ENCODE measurements at places on chromosomes 13 and 19.

GRCh38 chr13:33694546-33694945, 123.4 kb upstream of the RFC3 start:
- DNase-seq = no peak

- DNase-seq = peak; percentile 32
Measured at GRCh38 chr19:44903602-44904425, 1.8 kb upstream of the APOE start.

DNA sequence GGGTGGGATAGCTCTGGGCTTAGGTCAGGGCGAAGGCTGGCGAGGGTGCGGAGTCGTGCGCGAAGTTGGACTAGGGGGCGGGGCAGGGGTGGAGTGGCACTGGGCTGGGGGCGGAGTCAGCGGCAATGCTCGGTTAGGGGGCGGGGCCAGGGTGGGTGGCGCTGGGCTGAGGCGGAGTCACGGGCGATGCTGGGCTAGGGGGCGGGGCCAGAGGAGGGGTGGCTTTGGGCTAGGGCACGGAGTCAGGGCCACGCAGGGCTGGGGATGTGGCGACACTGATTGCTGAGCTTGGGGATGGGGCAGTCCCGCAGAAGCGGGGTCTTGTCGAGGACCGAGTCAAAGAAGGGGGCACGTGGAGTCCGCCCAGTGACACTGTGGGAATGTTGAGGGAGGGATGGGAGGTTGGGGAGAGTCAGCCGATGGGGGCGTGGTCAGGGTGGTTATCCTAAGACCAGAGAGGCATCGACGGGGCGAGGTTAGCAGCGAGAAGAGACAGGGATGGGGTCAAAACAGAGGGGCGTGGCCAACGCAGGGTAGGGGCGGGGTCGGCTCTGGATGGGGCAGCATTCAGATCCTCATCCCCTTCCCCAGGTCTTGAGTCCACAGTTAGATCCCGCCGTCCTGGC, 8.7 kb downstream of the HOMER3 start:
- DNase-seq = peak; percentile 29

DNA sequence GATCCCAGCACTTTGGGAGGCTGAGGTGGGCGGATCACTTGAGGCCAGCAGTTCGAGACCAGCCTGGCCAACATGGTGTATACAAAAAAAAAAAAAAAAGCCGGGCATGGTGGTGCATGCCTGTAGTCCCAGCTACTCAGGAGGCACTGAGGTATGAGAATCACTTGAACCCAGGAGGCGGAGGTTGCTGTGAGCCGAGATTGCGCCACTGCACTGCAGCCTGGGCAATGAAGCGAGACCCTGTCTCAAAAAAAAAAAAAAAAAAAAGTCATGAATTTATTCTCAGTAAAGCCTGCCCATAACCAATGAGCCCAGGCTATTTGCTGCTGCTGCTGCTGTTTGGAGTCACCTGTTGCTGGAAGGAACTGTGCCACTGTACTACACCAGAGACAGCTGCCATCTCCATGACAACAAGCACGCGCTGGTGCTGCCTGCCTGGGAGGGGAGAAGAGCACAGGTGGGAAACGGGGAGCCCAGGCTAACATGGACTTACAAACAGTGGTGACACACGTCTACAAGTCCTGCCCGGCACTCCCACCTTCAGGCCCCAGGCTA, 11.3 kb downstream of the ZFR2 start:
- no peak for DNase-seq

GRCh38 chr13:35489050-35489449, 12.6 kb upstream of the MAB21L1 start:
- no peak for DNase-seq

DNA sequence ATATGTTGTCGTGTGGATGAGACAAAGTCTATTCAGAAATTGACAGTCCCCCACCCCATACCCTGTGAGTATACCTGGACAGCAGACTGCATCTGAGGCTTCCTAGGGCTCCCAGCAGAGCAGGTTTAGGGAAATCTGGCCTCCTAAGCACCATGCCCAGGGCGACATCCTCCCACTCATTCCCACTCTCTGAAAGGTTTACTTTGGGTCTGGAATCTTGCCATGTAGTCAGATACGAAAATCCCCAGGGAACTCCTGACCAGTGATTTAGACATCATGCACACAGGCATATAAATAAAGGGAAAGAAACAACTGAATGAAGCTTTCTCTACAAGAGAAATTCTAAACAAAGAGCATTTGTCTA, 717 bp upstream of the NALCN start:
- DNase-seq = peak; percentile 35

GRCh38 chr19:5547881-5548280, 19.9 kb downstream of the TINCR start:
- DNase-seq = peak; percentile 25

DNA sequence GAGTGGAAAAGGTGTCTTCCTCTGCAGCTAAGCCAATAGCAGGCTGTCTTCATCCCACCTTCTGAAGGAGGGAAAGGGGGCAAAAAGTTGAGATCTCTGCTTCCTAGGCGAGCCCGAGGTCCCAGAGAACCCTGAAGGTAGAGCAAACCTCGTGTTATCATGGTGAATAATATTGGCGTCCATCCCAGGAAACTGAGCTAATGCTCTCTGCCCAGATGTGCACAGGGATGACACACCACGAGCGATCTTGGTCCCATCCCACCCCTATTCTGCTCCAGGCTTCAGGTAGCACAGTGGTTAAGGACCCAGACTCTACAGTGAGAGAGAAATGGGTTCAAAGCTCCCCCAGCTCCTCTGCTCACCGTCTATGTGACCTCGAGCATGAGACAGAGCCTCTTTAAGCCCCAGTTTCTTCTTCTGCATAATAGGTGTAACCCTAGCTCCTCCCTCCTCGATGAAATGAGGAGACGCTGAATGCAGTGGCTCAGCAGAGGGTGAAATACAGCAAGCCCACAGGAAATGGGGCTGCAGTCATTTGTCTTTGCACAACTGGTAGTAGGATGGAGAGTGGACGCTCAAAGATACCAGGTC, 9.9 kb upstream of the CEACAM20 start:
- peak; percentile 14 for DNase-seq

DNA sequence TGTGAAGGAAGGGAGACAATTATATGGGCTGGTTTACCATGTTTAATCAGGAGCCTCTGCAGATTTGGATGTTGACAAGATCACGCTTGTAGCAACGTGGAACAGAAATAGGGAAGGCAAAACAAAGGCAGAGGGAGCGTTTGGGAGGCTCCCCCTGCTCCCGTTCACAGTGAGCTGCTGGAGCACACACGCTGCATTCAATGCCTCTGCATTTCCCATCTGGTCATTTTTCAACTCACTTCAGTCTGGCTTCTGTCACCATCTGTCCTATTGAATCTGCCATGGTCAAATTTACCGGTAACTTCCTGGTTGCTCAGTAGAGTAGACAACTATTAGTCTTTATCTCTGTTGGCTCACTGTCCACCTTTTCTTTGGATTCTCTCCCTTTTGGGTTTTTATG, 91.0 kb downstream of the NHLRC3 start:
- DNase-seq = no peak

GRCh38 chr13:42495255-42495654, 78.7 kb upstream of the TNFSF11 start:
- DNase-seq = no peak

DNA sequence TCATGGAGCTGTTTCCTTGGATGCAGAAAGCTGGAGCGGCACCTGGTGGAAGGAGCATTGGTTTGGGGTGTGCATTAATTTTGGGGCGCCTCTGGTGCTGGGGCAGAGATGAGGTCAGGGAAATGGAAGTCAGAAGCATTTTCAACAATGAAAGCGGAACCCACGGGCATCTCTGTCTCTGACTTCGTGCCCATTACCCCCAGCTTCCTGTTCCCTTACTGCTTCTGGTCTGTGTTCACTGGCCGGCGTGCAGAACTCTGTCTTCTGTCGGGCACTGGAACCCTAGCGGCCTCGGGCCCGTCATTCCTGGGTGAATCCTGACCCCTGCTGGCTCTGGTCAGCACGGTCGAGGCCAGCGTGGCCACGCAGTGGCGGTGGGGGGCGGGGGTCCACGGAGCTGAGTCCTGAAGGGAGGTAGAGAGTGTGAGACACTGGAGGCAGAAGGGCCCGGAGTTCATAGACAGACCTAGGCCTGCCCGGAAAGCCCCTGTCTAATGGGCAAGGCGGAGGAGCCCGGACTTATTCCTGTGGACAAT, 7.9 kb upstream of the LINGO3 start:
- DNase-seq = peak; percentile 49

DNA sequence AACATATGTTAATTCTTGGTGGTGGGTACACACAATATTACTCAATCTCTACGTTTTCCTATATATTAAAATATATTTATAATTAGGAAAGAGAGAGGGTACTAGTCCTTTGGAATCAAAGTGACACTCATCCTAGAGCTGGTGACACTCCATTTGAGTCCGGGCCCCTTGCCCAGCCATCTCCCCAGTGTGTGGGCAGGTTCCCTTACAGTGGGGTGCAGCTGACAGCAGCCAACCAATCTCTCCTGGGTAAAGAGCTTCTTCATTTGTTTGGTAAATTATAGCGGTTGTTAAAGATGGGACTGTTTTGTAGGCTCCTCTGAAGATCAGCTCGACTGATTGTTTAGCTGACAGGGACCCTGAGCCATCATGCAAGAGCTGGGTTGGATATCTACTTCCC, 37.2 kb upstream of the RGCC start:
- no peak for DNase-seq

- DNase-seq = no peak
Measured at GRCh38 chr13:73058432-73058735, 421 bp upstream of the KLF5 start.

DNA sequence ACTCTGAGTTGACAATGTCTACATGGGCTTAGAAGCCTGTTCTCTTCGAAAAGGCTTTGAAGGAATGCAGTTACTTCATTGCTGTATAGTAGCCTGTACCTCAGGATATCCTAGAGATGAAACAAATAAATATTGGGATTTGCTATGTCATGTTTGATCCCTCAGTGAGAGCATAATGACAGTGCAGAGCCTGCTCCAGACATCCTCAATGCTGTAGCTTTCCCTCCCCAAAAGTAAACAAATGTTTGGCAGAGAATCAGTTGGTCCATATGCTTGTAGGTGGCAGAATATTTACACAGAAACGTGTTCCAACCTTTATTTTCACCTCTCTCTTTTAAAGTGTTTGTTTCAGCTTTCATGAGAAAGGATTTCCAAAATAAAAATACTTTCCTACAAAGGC, 515.3 kb upstream of the SGCG start:
- no peak for DNase-seq

DNA sequence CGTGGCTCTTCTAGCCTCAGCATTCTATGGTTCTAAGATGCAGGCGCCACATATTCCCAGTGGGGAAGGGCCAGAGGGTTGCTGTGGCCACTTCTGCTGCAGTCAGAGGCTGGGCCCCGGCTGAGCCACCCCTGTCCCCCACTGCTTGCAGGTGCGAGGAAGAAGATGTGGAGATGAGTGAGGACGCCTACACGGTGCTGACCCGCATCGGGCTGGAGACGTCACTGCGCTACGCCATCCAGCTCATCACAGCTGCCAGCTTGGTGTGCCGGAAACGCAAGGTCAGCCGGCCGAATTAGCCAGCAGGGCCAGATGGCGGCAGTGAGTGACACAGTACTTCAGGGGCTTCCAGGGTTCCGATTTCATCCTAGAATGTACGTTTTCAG, 2.0 kb downstream of the LHB start:
- no peak for DNase-seq

DNA sequence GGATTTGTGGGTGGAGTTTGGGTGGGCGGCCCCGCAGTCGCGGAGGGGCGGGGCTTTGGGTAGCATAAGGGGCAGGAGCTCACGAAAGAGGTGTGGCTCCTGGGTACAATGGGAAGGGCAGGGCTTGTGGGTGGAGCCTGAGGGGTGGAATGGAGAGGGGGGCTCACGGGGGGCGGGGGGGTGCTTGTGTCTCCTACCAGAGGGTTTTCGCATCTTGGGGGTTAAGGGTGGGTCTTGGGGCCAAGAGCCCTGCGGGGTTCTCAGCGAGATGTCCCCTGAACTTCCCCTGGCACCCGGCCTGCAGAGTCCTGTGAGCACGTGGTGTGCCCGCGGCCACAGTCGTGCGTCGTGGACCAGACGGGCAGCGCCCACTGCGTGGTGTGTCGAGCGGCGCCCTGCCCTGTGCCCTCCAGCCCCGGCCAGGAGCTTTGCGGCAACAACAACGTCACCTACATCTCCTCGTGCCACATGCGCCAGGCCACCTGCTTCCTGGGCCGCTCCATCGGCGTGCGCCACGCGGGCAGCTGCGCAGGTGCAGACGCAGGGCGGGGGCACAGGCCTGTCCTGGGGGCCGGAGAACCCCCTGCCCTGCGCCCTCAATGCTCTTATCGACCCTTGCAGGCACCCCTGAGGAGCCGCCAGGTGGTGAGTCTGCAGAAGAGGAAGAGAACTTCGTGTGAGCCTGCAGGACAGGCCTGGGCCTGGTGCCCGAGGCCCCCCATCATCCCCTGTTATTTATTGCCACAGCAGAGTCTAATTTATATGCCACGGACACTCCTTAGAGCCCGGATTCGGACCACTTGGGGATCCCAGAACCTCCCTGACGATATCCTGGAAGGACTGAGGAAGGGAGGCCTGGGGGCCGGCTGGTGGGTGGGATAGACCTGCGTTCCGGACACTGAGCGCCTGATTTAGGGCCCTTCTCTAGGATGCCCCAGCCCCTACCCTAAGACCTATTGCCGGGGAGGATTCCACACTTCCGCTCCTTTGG, 5.1 kb downstream of the FSTL3 start:
- no peak for DNase-seq

DNA sequence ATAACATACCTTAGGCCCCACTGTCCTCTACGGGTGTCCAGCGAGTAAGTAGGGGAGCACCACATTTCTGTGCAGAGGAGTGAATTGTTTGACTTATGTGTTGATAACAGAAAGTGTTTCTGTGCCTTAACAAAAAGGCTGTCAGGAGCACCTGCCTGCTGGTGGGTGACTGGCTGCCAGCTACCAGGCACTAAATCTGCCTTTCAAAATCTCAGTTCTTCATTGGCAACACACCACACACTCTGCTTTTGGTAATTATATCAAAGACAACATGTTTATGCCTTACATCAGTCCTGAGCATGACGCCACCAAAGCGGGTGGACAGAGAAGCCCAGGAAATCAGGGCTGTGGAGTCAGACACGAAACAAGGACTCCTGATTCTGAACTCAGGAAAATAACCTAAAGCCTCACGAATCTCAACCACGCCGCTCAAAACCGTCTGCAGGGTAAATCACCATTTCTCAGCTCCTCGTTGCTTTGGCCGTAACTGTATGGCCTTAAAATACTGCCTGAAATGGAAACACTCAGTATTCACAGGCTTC, 105.2 kb upstream of the SOX1 start:
- DNase-seq = no peak

GRCh38 chr13:91406619-91407018, 8.2 kb downstream of the GPC5 start:
- DNase-seq = peak; percentile 27

GRCh38 chr13:65090186-65090585, 2139.9 kb downstream of the PCDH9 start:
- peak; percentile 35 for DNase-seq

DNA sequence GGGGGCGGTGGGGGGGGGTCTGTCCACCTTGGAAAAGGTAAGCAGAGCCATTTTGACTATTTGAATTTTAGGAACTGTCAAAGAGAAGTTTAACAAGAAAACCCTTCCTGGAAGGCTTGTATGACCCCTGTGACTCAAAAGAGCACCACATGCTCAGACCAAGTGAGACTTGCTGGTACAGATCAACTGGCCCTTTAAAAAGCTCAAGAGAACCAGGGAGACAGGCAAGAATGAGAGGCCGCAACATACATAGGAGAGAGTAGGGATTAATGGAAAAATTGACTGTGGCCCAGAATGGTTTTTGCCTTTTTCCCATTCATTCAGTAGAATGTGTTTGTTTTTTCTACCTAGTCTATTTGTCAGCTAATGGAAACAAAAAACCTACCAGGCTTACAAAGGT, 26.2 kb upstream of the ATP8A2 start:
- DNase-seq = no peak
